HS-27A (cell line): ENCODE measurements at places on chromosomes 1 and 21.

DNA sequence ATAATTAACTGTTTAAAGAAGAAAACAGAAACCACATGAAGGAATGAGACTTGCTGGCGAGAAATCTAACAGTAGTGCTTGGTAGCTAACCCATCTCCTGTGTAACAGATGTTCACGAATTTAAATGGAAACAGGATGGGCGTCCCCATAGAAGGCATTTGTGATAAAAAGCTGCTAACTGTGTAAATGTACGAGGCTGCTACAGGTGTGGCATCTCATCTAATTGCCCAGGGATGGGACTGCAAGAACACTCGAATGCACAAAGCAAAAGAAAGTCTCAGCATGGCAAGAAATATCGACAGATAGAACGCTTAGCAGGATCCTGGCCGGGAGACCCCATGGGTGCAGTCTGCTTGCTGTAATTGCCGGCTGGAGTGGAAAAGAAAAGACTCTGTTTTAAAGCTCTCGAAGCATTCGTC, 112.7 kb downstream of the RUNX1 start:
- DNase-seq = no peak

DNA sequence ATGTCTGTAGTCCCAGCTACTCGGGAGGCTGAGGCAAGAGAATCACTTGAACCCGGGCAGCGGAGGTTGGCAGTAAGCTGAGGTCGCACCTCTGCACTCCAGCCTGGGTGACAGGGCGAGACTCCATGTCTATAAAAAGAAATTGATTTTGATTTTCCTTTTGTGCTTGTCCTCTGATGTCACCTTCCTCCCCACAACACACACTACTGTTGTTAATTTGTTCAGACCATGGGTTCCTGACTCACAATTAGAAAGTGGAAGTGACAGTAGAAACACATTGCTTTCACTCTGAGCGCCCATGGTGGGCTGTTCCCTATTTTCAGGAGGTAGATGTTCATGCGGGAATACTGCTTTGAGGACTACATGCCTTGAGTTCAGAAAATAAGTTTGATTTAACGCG, 165.5 kb upstream of the KCNJ6 start:
- DNase-seq = no peak

DNA sequence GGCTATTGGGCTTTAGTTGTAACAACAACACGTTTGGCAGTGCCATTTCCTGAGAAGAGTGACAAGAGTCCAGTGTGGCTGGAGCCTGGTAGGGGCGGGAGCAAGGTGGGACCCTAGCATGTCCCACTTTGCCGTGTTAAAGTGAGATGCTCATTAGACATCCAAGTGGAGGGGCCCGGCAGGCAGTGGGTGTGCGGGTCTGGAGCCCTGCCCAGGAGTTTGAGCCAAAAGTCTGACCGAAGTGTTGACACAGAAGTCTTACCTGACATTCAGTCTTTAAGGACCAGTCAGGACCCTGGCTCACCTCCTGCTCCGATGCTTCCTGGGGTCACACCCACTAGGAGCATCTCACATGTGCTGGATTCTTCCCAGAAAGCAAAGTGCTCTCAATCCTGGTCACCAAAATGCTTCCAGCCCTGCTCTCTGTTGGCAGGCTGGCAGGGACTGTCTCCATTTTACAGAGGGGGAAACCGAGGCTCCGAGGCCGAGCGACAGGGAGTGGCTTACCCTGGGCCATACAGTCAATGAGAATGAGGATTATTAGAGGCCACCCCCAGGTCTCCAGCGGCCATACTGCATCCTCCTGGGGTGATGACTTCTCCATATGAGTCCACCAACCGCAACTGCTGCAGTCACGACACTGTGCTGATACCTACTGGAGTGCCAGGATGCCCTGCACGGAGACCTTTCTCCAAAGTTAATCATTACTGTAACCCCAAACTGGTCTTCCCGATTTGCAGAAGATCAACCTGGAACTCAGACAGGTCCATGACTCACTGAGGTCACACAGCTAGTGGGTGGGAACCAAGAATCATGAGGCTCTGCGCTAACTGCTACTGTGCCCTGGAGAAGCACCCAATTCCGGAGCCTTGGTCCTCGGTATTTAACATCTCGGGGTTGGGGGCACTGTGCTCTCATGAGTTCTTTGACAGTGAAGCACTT, 112.7 kb downstream of the PRDM2 start:
- no peak for DNase-seq

DNA sequence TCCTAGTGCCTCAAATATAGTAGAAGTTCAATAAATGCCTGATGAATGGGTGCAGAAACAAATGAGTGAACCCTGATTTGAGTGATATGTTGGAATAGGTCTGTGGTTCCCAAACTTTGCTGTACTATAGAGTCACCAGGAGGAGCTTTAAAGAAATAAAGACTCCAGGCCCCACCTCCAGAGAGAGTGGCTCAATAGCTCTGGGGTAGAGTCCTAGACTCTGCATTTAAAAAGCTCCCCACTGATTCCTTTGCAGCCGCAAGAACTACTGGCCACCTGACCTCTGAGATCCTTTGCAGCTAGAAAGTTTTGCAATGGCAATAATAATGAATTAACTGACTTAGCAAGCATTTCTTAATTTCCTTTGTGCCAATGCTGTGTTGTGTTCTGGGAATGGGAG, 20.9 kb downstream of the TCHHL1 start:
- DNase-seq = no peak

DNA sequence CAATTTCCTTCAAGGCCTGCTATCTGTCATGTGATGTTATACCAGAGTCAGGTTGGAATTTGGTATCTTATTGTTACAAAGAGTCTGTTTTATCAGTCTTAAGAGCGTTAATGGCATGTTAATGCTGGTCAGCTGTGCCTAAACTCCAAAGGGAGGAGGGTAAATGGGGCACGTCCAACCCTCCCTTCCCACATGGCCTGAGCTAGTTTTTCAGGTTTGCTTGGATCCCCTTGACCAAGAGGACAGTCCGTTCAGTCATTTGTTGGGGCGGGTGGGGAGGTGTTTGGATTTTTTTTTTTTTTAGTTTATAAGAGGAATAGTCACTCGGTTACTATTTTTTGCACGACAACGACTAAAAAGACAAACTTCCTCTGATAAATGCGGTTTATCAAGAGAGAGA, 63.8 kb upstream of the LYST start:
- DNase-seq = no peak

DNA sequence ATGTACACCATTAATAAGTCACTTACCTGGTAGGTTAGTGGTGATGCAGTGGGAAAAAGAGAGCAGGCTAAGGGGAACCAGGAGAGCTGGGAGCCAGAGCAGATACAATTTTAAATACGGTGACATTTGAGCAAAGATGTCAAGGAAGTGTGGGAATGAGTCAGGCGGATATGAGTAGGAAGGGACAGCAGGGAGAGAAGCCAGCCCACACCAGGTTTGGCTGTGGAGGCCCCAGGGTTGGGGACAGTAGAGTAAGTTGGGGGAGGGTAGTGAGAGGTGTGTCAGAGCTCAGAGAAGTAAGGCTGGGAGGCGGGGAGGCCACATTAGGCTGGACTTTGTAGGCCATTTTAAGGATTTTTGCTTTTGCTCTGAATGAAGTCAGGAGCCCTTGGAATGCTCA, 482.0 kb downstream of the DISC1 start:
- DNase-seq = no peak

DNA sequence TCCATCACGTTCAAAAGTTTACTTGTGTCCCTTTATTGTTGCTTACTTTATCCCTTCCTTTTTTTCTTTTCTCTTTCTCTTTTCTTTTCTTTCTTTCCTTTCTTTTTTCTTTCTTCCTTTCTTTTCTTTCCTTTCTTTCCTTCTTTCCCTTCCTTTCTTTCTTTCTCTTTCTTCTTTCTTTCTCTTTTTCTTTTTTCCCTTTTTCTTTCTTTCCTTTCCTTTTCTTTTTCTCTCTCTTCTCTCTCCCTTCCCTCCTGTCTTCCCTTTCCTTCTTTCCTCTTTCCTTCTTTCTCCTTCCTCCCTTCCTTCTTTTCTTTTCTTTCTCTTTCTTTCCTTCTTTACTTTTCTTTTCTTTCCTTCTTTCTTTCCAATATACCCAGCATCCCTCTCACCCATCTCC, 391.2 kb downstream of the DPYD start:
- no peak for DNase-seq

GRCh38 chr1:19073311-19074186, 117.1 kb upstream of the IFFO2 start:
- no peak for DNase-seq

GRCh38 chr1:241130881-241131280, 226.1 kb downstream of the RGS7 start:
- DNase-seq = no peak

GRCh38 chr1:35748326-35748725, 21.5 kb downstream of the CLSPN start:
- DNase-seq = no peak

GRCh38 chr1:208183977-208184911, 59.9 kb downstream of the PLXNA2 start:
- peak; percentile 92 for DNase-seq

- no peak for DNase-seq
Observed at GRCh38 chr1:33990281-33990680, 126.4 kb downstream of the HMGB4 start.

DNA sequence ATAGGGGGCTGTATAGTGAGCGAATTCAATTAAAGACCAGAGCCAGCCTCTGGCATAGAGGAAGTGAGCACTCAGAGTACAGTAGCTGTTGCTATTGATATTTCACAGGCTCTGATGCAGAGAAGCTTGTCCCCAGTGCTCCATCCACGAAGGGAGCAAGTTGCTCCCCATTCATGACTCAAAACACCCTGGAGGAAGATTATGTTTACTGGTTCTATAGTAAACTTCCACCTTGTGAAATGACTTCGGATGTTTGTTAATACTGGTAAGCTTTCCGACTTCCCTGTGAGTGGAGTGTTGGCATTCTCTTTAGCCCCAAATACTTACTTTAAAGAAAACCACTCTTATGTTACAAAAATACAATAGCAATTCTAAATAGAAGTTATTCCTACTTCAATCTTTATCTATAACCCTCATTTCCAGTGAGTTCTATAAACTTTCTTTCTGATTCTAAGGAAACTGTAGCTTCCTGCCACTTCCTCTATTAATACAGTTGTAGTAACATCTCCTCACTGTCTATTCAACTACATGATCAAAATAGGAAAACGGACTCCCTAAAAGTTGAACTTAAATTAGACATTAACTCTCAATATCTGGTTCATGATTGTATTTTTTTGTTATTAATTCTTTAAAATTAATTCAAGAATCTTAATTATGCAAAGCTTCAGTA, 46.4 kb downstream of the ZNF281 start:
- DNase-seq = no peak

GRCh38 chr1:211921579-211922095, 91.1 kb upstream of the LPGAT1 start:
- no peak for DNase-seq

- DNase-seq = no peak
Observed at GRCh38 chr1:15578921-15579682, 5.7 kb downstream of the AGMAT start.

DNA sequence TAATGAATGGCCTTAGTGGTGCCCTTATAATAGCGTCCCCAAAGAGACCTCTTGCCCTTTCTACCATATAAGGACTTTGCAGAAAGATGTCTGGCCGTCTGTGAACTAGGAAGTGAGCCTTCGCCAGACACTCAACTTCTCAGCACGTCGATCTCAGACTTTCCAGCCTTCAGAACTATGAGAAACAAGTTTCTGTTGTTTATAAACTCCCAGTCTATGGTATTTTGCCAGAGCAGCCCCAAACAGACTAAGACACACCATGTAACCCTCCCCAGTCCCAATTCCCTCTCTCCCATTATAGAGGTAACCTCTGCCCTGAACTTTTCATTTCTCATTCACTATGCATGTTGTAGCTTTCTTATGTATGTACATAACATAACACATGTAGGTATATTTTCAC, 55.7 kb downstream of the NID1 start:
- DNase-seq = no peak

- no peak for DNase-seq
Observed at GRCh38 chr1:167701510-167701909, 20.3 kb upstream of the MPZL1 start.

DNA sequence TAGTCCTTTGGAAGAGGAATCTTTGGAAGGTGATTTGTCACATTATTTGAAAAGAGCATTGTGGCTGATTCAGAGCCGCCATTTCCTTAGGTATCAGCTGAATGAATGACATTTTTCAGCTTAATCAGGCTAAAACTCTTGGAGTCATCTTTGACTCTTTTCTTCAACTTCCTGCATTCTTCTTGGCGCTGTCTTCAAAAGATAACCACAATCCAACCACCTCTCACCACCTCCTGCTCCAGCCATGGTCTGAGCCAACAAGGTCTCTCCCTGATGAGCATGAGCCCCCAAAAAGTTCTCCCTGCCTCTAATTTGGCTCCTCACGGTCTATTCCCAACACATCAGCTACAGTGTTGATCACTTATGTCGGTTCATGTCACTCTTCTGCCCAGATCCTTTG, 297.6 kb upstream of the RUNX1 start:
- no peak for DNase-seq
